ENCODE measurements at places on chromosomes 2 and 18.

DNA sequence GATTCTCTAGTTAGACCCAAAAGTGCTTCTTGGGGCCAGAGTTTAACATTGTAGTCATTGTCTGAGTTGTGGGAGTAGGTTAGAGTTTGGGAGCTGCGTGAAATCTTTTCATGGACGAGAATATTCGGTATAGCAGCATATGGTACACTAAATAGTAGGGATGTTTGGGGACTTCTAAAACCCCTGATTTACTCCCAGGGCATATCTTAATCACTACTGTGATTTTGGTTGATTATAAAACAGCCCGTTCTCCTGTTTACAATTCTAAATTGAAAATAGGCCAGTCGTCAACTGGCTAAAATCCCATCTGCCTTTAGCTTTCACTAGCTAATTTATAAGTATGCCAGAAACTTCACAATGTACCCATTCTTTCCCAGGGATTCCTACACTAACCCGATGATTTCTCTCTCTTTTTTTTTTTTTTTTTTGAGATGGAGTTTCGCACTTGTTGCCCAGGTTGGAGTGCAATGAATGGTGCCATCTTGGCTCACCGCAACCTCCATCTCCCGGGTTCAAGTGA is 44.3 kb downstream of the MOB4 start:
- DNase-seq, result no peak

DNA sequence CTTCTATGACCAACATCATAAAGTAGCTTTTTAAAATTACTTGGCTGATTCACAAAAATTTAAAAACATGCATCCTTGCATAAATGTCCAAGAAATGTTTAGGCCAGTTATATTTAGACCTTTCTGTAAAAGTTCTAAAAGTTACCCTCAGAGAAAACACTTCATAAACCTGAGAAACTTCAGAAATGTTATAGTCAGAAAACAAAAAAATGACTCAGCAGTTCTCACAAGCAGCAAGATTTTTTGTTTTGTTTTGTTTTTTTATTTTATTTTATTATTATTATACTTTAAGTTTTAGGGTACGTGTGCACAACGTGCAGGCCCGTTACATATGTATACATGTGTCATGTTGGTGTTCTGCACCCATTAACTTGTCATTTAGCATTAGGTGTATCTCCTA is 648.1 kb downstream of the LRP1B start:
- no peak for DNase-seq

DNA sequence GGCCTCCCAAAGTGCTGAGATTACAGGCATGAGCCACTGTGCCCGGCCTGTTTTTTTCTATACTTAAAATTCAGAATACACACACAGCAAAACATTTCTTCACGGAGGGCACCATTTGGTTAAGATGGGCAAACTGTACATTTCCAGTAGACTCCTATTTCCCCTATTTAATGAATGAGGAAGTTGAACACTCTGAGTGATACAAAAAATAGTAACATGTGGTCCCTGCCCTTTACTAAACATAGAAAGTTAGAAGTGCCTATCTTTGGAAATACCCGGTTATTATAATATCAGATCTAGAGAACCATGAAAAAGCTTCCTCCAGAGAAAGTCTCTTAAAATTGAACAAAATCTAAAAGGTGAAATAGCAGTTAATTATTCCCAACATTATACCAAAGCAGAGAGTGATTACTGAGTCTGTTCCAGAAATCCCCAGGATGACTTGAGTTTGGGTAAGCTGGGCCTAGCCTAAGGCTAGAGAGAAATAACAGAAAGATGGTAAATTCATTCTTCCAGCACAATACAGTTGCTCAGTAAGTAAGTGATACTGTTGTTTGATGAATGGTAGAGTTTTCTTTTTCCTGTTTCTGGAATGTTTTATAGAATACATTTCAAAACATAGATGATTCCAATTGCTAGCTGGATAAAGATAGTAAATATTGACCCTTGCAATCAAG is 23.3 kb upstream of the RMC1 start:
- DNase-seq, result no peak

DNA sequence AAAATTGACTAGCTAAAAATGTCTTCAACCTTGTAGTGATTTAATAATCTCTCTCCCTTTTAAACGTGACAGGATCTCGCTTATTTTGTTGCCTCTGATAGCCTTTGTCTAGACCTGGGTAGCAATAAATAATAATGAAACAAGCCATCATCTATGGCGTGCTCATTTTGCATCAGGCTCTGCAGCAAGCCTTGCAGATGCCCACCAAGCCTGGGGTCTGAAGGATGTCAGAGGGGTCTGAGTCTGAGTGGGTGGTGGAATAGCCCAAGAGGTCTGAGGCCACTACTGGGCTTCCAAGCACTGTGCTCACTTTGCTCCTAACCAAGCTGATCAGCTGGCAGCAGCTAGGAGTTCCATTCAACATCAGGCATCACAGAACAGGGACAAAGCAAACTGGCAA is 109.4 kb downstream of the GYPC start:
- DNase-seq, result no peak

DNA sequence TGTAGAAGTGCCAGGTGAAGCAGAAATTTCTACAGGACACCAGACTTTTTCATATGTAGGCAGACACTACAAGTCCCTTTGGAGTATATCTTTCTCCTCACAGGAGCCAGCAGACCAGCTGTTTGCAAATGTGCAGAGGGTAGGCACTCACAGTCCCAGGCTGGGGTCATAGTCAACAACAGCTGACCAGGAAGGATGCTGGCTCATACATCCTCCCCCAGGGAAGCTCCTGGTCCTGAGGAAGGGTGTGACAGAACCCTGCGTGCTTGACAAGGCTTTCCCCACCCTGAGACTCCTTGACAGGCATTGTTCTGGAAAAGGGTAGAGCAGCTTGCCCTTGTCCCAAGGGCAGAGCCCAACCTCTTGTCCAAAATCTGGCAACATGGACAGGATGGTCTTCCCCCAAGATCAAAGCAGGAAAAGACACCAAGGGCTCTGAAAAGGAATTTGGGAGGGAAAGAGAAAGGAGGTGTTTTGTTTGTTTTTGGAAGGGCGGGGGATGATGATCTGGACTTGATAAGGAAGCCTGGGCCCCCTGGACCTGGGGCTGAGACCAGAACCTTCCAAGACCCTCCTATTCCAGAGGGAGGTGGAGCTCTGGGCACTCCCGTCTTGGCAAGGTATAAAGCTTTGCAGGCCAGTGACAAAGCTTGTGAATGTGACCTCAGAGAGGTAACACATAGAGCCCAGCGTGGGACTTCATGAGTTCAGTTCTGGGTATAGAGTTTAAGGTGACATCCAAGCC is 87.1 kb downstream of the GFPT1 start:
- DNase-seq, result no peak

- no peak for DNase-seq
Observed at GRCh38 chr2:9300214-9300613, 93.6 kb downstream of the ASAP2 start.

DNA sequence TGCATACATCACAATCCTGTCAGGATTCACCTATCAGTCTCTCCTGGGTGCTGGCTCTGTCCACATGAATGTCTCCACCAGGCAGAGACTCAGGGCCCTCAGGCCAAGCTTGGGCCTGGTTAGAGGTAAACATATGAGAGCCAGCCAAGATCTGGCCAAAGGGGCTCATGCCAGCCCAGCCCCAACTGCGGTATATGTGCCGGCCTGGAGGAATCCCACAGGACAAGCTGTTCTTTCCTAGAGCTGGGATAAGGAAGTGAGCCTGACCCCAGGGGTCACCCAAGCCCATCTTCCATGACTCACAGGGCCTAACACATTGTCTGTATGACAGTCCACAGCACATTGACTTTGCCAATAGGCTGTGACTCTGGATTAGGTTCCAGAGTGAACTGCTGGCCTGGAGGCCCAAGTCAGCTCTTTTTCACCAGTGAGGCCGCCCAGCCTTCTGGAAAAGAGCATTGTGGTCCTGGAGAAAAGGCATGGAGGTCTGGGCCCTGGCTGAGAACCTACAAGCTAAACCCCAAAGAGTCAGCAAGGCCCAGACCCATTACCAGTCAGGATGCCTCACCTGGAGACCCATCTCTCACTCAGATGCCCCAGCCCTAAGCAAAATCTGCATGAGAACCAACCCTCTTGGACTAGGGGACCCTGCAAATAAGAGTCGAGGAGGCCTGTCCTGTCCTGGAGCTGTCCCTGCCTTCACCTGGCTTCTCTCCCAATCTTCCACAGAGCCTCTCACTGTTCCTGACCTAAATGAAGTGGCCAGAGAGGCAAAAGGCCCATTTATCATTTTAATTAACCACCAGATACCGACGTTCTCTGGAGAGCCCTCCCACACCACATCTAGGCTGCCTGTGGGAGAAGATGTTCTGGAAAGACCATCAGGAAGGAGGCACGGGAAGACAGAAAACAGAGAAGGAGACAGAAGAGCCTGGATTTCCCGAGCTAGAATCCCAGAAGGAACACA is 120.9 kb upstream of the PKDCC start:
- no peak for DNase-seq

GRCh38 chr2:25470806-25471205 is 129.1 kb upstream of the DNMT3A start:
- DNase-seq, result no peak

DNA sequence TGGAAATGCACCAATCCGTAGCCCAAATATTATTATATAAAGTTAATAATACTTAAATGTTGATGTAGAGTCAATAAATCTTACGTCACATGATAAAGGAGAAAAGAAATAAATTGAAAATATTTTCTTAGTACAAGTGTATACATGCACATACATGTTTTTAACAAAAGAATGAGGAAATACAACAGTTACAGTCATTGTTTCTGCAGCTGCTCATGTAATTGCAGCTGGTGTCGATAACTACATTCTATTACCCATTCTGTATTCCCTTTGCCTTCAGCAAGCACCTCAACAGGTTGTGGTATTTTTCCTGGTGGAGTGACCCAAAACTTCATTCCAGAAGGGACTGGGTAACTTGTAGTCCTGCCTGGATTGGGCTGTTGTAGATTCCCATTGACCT is 377.8 kb upstream of the FSIP2 start:
- no peak for DNase-seq

DNA sequence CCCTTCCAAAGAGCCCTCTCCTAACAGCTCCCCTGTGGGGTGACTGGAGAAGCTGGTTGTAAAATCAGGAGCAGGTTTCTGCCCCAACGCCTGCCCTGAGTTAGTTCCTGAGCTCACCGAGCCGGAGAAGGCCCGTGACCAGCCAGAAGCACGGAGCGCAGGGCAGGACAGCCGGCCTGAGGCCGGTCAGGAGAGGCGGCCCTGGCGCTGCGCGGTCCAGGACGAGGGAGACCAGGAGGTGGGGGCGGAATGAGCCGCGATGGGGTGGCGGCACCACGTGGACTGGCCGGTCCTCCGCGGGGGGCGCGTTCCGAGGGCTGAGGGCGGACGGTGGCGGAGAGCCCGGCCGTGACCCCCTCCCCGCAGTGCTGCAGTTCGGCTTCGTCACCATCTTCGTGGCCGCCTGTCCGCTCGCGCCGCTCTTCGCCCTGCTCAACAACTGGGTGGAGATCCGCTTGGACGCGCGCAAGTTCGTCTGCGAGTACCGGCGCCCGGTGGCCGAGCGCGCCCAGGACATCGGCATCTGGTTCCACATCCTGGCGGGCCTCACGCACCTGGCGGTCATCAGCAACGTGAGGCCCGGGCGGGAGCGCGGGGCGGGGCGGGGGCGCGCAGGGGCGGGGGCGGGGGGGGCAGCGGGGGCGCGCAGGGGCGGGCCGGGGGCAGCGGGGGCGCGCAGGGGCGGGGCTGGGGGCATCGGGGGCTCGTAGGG is 29.0 kb downstream of the ANO7 start:
- no peak for DNase-seq

GRCh38 chr2:37454851-37455762 is 110.7 kb downstream of the QPCT start:
- no peak for DNase-seq

All from HCT116 (cell line).